Activated gamma-delta T cell treated with anti-CD3 and anti-CD28 coated beads, Interleukin-2, amount 50 U/mL, for 16 hours (primary cell): ENCODE measurements at places on chromosomes 7 and 10.

- no peak for DNase-seq
Measured at GRCh38 chr7:370259-370625, 80.3 kb downstream of the FOXL3 start.

DNA sequence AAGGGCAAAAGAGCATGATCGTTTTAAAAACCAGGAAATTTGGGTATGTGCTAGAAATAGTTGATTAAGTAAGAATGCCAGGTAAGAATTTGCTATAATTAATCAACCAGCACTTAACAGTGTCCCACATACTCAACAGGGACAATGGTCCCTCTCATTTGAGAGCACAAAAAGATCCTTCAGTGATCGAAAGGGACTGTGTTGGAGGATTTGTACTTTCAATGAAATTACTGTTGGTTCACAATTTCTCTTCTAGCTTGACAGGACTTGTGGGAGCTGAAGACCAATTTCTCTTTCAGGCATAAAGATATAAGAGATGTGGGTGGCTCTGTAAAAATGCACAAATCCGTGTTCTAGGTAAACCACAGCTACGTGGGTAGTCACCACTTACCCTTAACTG is 12.5 kb upstream of the PLEKHS1 start:
- DNase-seq, result no peak

GRCh38 chr7:39493934-39494333 is 72.3 kb upstream of the YAE1 start:
- DNase-seq, result no peak

GRCh38 chr10:11901454-11901832 is 78.3 kb downstream of the PROSER2 start:
- DNase-seq, result no peak

GRCh38 chr7:142771353-142771723 is 568 bp downstream of the PRSS2 start:
- DNase-seq, result no peak

- DNase-seq, result no peak
Measured at GRCh38 chr10:92923416-92923815, 75.1 kb downstream of the EXOC6 start.

- DNase-seq, result no peak
Measured at GRCh38 chr10:7231509-7232414, 179.1 kb downstream of the SFMBT2 start.

GRCh38 chr10:664893-665292 is 24.6 kb downstream of the DIP2C start:
- no peak for DNase-seq

GRCh38 chr10:113108194-113108835 is 158.3 kb downstream of the TCF7L2 start:
- DNase-seq, result no peak

GRCh38 chr7:70678621-70679251 is 453.2 kb upstream of the GALNT17 start:
- no peak for DNase-seq

GRCh38 chr10:82313401-82313800 is 438.4 kb downstream of the NRG3 start:
- DNase-seq, result no peak

- DNase-seq, result no peak
Measured at GRCh38 chr10:93299606-93300287, 182.4 kb downstream of the MYOF start.

- no peak for DNase-seq
Measured at GRCh38 chr10:31051703-31052102, 20.0 kb upstream of the ZNF438 start.

GRCh38 chr7:152342796-152343195 is 93.0 kb downstream of the KMT2C start:
- no peak for DNase-seq

DNA sequence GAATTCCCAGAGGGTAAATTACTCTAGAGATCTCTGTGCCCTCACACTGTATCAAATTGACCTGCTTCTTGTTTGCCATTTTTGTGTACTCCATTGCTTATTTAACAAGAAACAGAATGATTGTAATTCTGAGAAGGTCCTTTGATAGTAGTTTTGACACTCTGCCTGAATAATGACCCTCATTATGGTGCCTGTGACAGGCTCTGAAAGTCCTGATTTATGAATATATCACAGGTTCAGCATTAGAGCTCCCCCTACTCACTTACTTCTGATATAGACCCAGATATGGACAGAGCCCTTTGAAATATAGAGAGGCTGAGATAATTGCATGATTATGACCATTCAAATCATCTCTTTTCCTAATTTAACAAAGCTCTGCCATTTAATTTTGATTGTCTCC is 465.2 kb downstream of the MDFIC start:
- no peak for DNase-seq

GRCh38 chr7:5591278-5591874 is 167.7 kb upstream of the TNRC18 start:
- no peak for DNase-seq

DNA sequence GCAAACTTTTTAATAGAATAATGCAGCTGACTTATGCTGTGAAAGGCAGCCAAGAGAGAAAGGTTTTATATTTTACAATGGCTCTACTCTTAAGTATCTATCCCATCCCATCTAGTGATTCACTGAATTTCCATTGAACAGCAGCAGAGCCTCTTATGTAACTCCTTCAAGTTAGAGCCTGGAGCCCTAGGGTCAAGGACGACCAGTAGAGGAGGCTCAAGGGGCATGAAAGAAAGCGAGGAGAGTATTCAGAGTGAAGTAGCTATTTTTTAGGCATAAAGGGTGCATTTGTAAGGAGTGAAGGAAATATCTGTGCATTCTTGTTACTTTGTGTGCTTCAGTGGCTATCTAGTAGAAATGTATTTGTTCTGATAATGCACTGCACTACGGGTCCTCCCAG is 180.2 kb upstream of the TPK1 start:
- DNase-seq, result no peak

- no peak for DNase-seq
Measured at GRCh38 chr10:43210556-43210955, 56.3 kb downstream of the RASGEF1A start.

DNA sequence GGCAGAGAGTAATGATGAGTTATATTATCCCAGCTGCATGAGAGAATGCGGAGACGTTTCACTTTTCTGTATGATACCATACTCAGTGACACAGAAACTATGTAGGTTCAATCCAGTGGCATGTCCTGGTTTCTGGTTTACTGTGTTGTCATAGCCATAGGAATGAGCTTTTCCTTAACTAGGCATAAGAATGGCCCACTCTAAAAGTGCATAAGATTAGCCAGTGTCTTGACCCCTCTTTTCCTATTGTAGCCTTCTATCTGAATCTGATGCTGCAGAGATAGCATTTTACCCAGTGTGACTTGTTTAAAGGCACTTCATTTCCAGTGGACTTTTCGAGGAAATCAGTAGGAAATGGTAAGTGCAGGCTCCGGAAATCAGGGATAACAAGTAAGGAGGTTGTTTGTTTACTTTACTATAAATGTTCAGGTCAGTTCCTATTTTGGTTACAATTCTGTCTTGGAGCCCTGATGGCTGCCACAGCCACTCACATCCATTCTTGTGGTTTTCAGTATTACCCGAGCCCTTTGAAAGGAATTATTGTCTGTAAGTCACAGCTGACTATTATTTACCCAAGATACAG is 70.5 kb downstream of the SEMA3A start:
- DNase-seq, result no peak
